Stimulated activated effector memory CD8-positive, alpha-beta T cell treated with anti-CD3 and anti-CD28 coated beads, Interleukin-12 subunit alpha, Interleukin-12 subunit beta, amount 100 ng/mL, for 72 hours (primary cell): ENCODE measurements at places on chromosomes 6 and 20.

DNA sequence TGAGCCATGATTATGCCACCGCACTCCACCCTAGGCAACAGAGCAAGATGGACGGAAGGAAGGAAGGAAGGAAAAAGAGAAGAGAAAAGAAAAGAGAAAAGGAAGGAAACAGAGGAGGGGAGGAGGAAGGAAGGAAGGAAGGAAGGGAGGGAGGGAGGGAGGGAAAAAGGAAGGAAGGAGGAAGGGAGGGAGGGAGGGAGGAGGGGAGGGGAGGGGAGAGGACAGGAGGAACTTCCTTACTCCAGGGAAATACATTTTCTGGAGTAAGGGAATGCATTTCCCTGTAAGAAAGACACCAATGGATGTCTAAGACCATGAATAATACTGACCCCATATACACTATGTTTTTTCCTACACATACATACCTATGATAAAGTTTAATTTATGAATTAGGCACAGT, 93.2 kb upstream of the NFATC2 start:
- DNase-seq = no peak

- no peak for DNase-seq
Observed at GRCh38 chr6:163487606-163488005, 73.1 kb downstream of the QKI start.

GRCh38 chr20:24730750-24731149, 218.3 kb upstream of the CST7 start:
- no peak for DNase-seq

GRCh38 chr6:83127976-83128375, 60.5 kb downstream of the DOP1A start:
- no peak for DNase-seq

- no peak for DNase-seq
Observed at GRCh38 chr20:12914804-12915203, 94.0 kb upstream of the SPTLC3 start.

DNA sequence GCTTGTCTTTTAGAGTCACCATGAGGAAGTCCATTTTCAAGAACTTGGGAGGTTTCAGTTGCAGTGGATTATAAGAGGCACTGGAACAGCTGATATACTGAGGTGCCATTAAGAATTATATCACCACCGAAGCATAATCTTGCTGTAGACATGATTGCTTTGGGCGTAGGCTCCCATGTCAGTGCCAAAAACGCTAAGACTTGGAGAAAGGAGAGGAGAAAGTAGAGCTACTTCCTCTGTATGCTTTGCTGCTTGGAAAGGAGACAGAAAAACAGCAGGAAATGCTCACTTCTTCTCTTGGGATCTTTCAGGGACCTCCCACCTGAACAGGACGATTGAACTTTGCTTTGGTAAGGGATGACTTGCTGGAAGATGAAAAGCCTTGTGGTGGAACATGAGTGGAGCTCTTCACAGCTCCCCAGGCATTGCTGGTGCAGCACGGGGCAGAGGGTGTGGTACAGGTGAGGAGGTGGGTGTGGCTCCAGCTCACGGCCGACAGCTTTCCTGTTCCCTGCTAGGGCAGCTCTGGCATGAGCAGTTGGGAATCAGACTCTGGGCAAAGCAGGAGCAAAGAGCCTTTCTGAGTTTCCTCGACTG, 190.4 kb upstream of the JAG1 start:
- no peak for DNase-seq
